ENCODE measurements at places on chromosomes 12 and 14.

GRCh38 chr14:73888971-73889370, 2.3 kb downstream of the ZNF410 start:
- peak; percentile 14 for DNase-seq

DNA sequence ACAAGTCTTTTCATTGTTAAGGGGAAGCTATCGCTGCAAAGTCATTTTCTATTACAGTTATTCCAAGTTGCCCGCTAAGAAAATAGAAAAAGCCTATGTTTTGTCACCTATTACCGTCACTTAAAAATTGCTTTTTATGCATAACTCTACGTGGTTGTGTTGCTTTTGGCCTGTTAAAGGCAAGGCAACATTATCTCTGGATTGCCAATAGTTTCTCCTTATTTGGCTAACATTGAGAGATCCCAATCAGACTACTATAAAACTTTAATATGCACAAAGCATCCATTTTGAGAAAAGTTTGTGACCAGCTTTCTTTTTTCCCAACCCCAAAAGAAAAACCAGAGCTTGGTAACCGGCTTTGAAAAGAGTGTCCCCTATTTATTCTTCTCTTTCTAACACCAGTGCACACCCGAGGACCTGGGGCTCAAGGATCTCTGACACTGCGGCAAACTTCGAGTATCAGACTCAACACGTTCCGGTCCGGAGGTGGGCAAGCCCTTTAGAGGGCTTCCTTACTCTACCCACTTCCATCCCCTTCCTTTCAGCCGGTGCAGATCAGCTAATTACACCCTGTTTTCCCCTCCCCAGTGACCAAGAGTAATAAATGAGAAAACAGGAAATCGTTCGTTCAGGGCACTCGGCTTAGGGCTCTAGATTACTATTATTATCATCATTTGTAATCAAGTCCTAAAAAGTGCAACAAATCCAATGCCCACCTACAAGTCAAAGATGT, 1.2 kb downstream of the PPP1R12A start:
- peak; percentile 62 for DNase-seq

DNA sequence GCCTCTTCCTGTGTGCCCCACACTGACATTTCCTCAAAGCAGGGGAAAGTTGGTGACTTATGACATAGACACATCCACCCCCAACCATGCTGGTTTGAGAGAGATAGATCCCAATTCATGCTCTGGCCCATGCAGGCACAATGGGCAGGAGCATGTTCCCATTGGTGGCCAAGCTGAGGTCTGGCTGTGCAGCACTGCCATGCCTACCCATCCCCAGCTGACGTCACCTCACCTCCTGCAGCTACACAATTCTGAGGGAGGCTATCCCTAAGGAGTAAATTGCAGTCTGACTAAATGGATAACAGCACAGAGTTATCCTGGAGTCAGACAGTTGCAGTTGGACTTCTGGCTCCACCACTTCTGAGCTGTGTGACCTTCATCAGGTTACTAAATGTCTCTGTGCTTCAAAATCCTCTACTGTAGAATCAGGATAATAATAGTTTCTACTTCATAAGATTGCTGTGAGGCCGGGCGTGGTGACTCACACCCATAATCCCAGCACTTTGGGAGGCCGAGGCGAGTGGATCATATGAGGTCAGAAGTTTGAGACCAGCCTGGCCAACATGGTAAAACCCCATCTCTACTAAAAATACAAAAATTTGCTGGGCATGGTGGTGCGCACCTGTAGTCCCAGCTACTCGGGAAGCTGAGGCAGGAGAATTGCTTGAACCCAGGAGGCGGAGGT, 323.9 kb downstream of the BCL11B start:
- peak; percentile 33 for DNase-seq

- DNase-seq: no peak
These were observed 6.9 kb downstream of the ZBTB39 start for GRCh38 chr12:56999456-56999855.

DNA sequence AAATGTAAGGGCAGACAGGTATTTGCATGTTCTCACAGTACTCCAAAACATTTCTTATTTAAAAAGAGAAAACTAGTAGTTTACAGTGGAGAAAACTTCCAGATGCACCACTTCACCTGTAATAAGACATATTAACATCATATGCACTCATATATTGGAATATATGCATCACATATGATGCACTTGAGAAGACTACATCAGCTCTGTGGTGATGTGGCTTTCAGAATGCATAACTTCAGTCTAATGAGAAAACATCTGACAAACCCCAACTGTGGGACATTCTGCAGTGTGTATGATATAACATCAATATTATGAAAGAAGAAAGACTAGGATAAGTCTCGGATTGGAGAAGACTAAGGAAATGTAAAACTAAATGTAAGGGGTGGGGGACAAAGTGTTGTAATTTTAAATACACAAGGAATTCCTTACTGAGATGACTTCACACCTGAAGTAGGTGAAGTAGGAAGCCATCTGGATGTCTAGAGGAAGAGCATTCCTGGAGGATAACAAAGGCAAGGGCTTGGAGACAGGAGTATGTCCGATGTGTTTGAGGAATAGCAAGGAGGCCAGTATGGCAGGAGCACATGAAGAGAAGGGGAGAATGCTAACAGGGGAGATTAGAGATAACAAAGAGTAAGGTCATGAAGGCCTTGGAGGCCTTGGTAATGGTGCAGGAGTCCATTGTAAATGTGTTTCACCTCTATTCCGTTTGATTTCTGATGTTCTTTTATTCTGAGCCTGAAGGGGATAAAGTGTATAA, 49.0 kb downstream of the CNOT2 start:
- DNase-seq: no peak

DNA sequence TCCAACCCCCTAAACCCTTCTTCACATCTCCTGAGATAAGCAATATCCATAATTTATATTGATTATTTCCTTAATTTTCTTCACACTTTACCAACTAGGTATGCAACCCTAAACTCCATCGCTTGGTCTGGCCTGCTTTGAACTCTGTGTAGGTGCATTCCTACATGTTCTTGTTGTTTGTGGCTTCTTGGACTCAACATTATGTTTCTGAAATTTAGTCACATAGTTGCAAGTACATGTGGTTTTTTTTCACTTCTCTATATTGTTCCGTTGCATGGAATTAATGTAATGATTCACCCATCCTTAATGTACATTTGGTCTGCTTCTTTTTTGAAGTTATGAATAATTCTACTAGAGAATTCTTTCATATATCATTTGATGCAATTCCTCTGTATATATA, 1.6 kb upstream of the TAS2R30 start:
- no peak for DNase-seq

DNA sequence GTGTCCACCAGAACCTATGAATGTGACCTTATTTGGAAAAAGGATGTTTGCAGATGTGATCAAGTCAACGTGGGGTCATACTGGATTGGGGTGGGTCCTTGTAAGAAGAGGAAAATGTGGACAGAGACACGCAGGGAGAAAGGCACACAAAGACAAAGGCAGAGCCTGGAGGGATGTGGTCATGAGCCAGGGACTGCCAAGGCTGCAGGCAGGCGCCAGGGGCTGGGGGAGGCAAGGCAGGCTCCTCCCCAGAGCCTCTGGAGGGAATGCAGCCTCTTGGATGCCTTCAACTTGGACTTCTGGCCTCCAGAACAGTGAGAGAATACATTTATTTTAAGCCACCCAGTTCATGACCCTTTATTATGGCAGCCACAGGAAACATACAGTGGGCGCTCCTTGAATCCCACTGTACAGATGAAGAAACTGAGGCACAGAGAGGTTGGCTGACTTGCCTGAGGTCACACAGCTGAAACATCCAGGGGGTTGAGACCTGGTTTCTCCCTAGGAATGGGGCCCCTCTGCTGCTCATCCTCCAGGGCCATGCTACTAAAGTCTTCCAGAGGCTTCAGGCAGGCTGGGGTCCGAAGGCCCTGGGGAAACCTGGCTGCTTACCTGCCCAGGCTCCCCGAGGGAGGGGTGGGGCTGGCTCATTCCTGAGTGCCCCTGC, 99.7 kb downstream of the RFLNA start:
- DNase-seq: no peak

DNA sequence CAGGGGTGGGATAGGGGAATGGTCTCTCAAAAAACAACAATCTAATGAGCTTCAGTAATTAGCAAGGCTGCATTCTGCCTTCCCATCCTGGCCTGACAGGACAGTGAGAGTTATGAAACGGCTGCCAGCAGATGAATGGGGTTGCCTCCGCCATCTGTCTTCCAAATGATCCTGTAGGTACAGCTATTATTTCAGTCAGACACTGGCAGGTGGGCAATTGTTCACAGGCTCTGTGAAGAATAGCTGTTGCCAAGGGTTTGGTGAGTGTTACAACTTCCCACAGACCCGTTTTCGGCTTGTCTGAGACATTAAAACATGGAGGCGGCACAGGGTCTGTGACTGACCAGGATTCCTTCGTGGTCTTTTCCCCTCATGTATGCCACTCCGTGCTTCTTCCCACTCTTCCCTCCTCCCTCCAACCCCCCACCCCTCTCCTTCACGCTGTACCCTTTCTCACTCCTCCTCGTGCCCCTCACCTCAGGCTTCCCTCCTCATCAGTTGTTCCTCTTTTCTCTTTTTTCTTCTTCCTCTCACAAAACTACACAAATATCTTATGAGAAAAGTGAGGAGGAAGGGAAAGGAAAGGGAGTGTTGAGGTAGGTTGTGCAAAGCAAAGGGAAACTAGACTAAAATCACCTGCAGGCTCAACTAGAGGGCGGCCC, 160.8 kb upstream of the GZMB start:
- no peak for DNase-seq

DNA sequence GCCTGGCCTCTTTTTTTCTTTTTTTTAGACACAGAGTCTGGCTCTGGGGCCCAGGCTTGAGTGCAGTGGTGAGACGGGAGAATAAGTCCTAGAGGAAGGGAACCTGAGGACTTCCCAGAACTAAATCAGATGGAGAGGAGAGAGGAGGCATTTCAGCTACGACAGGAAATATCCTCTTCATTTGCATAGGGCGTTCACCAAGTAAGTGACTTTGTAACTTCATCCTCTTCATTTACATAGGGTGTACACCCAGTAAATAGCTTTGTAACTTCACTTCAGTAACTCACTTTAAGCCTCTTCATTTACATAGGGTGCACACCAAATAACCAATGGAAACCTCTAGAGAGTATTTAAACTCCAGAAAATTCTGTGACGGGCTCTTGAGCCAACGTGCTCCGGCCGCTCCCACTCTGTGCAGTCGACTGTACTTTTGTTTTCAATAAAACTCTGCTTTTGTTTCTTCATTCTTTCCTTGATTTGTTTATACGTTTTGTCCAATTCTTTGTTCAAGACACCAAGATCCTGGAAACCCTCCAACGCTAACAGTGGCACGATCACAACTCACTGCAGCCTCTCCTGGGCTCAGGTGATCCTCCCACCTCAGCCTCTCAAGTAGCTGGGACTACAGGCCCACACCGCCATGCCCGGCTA, 21.4 kb upstream of the ANKRD9 start:
- DNase-seq: no peak

DNA sequence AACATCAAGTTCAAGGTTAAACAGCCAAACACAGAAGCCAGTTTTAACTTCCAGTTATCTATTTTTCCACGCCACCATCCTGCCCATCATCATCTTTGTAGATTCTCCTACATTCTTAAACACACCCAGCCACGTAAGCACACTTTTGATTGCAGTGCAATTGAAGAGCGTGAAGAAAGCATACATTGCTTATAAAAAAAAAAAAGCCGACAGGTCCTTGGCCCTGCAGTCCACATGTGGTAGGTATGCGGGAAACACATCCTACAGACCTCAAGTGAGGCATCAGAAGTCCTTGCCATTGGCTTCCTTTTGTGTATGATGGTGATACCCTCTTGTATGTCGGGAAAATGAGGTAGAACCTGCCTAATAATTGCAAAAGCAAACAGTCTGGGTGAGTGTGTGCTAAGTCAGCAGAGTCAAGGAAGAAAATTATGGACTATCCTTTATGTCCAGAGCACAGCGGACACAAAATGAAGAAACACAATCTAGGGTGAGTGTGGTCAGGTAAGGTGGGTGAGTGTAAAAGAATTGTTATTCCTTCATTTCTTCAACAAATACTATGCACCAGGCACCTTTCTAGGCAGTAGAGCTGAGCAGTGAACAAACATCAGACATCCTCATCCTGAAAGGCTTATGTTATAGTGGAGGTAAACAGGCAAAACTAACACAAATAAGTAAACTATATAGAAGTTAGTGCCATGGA, 51.5 kb downstream of the EID3 start:
- no peak for DNase-seq

DNA sequence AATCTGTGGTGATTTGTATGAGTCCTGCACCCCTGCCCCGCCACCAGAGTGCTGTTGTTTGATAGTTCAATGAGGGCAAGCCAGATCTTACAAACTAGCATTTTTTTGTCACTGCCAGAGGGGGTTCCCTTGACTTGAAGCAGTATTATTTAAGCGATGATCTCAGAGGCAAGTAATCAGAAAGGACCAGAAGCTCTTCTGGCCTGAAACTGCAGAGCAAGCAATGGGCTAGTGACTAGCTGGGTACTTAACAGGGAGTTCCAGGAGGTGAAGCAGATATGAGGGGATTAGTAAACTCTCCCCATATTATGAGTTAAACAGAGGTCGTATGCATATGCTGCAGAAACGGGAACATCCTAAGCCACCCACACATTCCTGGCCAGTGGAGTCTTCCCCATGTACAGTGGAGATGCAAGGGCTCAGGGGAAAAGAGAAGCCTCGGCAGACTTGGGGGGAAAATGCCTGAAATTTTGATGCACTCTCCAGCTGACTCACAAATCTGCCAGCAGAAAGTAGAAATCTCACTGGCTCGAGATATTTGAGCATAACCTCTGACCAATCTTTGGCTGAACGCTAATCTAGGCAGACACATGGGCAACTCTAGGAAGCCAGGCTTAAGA, 8.3 kb upstream of the CRACR2A start:
- no peak for DNase-seq

DNA sequence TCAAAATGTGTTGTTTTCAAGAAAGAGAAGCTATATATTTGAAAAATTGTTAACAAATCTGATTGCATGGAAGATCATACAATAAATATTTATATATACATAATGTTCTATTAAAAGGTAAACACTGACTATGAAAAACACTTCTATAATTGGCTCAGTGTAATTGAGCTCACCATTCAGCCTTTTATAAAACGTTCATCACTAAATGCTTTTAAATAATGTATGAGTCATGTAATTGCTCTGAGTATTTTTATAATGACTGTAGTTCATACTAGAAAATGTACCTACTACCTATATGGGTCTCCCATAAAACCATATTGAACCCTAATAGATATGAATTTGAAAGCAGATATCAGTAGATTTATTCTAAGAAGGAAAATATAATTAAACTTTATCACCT, 240.4 kb upstream of the MGAT4C start:
- no peak for DNase-seq

- peak; percentile 58 for DNase-seq
These were observed 4.8 kb downstream of the GUCY2C start for GRCh38 chr12:14691560-14691959.

GRCh38 chr12:13552830-13553229, 356.3 kb downstream of the EMP1 start:
- no peak for DNase-seq
